A549 treated with dexamethasone at 1 μM for 4 hours (cell line): ENCODE measurements at places on chromosomes 16 and 17. TPM values are rescaled to one million over a fixed set of nuclear protein-coding genes. Genes with fewer than 3 reads are reported as not detected.

ENPP7 gene
- total RNA-seq: not detected in 5 replicates

RCVRN gene
- not detected in 5 replicates for total RNA-seq

CCDC144A gene
- 0.58 to 1.7 TPM (median 1.5 TPM) in 5 replicates for total RNA-seq

STX1B gene
- total RNA-seq: 1.6 to 2.4 TPM (median 1.9 TPM) in 5 replicates

C17orf107 gene
- 0.26 to 0.39 TPM (median 0.28 TPM) in 5 replicates for total RNA-seq

ATP2C2 gene
- total RNA-seq: 0.09 to 0.18 TPM (median 0.11 TPM) in 5 replicates

C1QTNF8 gene
- total RNA-seq: 0.05 TPM in 1 of 5 replicates, not detected in the others

CCDC200 gene
- total RNA-seq: 0.14 TPM in 1 of 5 replicates, not detected in the others

GALR2 gene
- total RNA-seq: 0.54 to 1.8 TPM (median 1.7 TPM) in 5 replicates

KRT12 gene
- not detected in 5 replicates for total RNA-seq

CDR2L gene
- total RNA-seq: 61.8 to 95.0 TPM (median 90.1 TPM) in 5 replicates
